ENCODE measurements at places on chromosomes 2 and 18. TPM values are rescaled to one million over a fixed set of nuclear protein-coding genes. Genes with fewer than 3 reads are reported as not detected.

RBM44 gene
- polyA plus RNA-seq, result 0.78 TPM

- no peak for DNase-seq
Observed at GRCh38 chr2:68850524-68850923, 20.7 kb downstream of the BMP10 start.

DNA sequence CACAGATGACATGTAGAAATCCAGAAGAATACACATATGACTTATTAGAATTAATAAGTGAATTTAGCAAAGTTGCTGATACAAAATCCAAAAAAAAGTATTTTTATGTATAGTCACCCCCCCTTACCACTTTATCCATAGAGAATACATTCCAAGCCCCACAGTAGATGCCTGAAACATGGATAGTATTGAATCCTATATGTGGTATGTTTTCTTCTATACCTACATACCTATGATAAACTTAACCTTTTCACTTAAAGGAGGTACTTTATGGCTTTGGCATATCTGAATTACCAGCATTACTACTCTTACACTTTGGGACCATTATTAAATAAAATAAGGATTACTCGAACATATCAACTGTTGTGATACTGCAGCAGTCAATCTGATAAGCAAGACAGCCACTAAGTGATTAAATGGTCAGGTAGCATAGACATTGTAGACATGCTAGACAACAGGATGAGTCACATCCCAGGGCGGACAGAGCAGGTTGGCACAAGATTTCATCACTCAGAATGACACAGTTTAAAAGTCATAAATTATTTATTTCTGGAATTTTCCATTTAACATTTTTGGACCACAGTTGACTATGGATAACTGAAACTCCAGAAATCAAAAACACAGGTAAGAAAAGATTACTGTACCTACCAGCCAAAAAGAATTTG is 208.2 kb upstream of the CHAC2 start:
- no peak for DNase-seq

- DNase-seq, result no peak
Observed at GRCh38 chr18:55319459-55320193, 268.4 kb downstream of the TCF4 start.

DNA sequence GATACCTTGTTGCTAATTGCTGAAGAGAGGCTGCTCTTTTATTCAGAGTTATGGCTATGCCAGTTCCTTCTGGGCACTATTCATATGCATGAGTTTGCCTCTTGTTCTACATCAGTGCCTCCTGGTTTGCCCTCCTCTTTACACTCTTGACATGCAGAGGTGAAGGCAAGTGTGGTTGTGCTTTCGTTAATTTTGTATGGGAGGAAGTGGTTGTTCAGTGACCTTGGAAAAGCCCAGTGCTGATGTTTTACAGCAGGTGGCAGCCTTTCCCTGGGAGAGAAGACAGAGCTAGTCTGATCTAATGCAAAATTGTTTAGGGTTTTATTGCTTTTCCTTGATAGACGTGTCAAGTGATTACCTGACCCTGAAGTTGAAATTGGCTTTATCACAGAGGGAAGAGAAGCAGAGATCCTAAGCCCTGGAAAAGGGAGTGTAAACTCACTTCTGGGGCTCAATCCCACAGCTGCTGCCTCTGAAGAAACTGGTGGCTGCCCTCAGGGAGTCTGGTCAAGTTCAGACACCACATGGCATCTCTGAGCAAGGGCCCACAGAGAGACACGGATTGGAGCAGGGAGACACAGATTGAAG is 30.5 kb upstream of the VPS54 start:
- DNase-seq, result peak; percentile 80
